ENCODE measurements at places on chromosomes 2 and 18.

DNA sequence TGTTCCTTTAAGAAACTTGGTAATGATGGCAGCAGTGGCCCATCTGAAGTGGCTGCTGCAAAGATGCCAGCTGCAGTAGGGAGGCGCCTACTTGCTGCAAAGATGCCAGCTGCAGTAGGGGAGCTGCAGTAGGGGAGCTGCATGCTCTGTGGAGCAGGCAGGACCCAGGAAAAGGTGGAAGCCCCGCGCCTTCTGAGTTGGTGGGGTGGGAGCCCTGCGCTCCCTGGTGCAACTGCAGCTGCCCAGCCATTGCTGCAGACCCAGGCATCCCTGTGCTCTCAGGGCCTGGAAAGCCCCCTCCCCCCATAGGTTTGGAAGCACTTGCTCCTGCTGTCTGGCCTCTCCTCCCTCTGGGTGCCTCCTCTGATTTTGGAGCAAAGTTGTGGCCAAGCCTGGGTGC, 155.3 kb downstream of the DPP4 start:
- H3K27ac ChIP-seq = no peak overlapping the region
- DNase-seq = no peak
- H3K36me3 ChIP-seq = no peaks in the 10 kb centered on the region
- no peak overlapping the region for H3K4me3 ChIP-seq

GRCh38 chr2:102544182-102544581, 71.2 kb downstream of the SLC9A4 start:
- H3K4me3 ChIP-seq = no peak overlapping the region
- H3K27me3 ChIP-seq = peaks cover 9% of the 10 kb centered on the region
- no peak for DNase-seq

DNA sequence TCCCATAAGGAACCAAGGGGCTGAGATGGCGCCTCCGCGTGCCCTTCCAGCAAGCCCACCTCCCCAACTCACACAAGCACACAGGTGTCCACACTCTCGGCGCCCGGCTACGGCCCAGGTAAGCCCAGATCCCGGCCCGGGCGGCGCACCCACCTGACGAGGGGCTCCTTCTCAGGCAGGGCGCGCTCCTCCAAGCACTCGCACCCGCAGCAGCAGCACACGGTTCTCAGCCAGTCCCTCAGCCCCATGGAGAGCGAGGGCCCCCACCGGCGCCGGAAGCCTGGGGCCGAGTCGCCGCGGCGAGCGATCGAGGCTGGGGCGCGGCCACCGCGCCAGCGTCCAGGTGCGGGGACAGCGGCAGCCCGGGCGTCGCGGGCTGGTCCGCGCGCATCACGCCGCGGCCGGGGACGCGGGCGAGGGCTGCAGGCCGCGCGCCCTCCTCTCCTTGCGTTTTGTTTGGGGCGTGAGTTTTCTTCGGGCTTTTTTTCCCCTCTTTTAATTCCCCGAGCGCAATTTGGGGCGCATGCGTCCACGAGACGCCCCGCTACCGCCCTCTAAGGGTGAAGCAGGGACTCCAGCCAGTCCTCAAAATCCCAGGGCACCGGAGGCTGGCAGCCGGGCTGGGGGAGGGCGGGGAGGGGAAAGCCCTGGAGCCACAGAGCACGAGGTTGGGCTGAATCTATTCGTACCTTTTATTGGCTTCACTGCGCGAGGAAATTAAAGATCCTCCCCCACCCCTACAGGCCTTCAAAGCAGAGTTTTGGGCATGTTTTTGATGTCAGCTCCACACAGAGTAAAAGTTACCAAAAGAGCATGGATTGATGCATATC, at the start of gene MREG:
MREG (minus strand) TSS at position 472 of the 830 bp plus-strand sequence; CDS start at position 248, 224 bp downstream.
- DNase-seq = peak; percentile 84
- H3K4me3 ChIP-seq = peak within 1 kb of the TSS; percentile 93
- peaks cover 4% of the 10 kb centered on the region for H3K36me3 ChIP-seq
- peaks cover 43% of the 10 kb centered on the region for H3K4me1 ChIP-seq

- peaks cover 4% of the 10 kb centered on the region for H3K4me1 ChIP-seq
- no peak overlapping the region for H3K4me3 ChIP-seq
- H3K27me3 ChIP-seq = peaks cover 8% of the 10 kb centered on the region
- no peaks in the 10 kb centered on the region for H3K36me3 ChIP-seq
These were observed 505.4 kb downstream of the PLCL1 start for GRCh38 chr2:198309673-198310280.

GRCh38 chr2:104685591-104685990, 168.3 kb upstream of the POU3F3 start:
- H3K4me1 ChIP-seq = no peaks in the 10 kb centered on the region
- H3K36me3 ChIP-seq = no peaks in the 10 kb centered on the region
- H3K4me3 ChIP-seq = no peak overlapping the region
- no peak overlapping the region for H3K27ac ChIP-seq
- DNase-seq = no peak

DNA sequence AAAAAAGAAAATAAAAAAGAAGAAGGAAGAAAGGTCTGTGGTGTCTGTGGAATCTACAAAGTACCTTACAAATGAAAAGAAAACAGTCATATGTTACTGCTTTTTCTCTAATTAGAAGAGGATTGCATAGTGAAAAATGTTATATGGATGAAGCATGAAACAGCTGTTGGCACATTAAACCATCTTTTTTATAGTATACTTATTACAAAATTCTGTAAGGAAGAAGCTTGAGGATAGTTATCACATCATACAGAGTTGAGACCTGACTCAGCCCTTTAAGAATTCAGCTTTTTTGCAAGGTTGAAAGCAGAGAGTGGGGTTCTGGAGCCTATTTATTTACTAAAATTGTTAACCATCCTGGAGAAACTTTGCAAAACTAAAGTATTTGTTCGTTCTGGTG, 222.7 kb downstream of the PHLPP1 start:
- H3K27ac ChIP-seq = no peak overlapping the region
- H3K27me3 ChIP-seq = no peaks in the 10 kb centered on the region
- H3K36me3 ChIP-seq = peaks cover 1% of the 10 kb centered on the region
- DNase-seq = no peak
- no peak overlapping the region for H3K4me3 ChIP-seq
- H3K4me1 ChIP-seq = peaks cover 9% of the 10 kb centered on the region

DNA sequence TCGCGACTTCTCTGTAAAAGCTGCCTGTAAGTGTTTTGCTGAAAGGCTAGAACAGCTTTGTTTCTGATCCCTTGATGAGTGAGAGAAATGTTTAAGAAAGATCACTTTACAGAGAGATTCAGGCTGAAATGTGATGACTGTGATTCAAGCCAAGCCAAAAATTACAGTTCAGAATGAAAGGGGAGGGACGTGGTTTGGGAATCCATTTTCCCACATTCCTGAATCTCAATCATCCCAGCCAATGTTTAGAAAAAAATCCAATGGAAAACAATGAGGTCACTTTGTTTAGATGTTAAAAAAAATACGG, 416.7 kb downstream of the ARHGAP15 start:
- no peak overlapping the region for H3K27ac ChIP-seq
- no peak for DNase-seq
- no peaks in the 10 kb centered on the region for H3K27me3 ChIP-seq
- no peak overlapping the region for H3K4me3 ChIP-seq
- H3K36me3 ChIP-seq = peaks cover 24% of the 10 kb centered on the region

GRCh38 chr2:122341007-122341406, 585.6 kb downstream of the TSN start:
- no peak overlapping the region for H3K4me3 ChIP-seq
- no peaks in the 10 kb centered on the region for H3K36me3 ChIP-seq
- no peak overlapping the region for H3K27ac ChIP-seq
- DNase-seq = no peak
- H3K27me3 ChIP-seq = no peaks in the 10 kb centered on the region

- DNase-seq = no peak
- H3K4me1 ChIP-seq = peaks cover 10% of the 10 kb centered on the region
- H3K4me3 ChIP-seq = no peak overlapping the region
- peak overlapping the region; percentile 35 for H3K27ac ChIP-seq
- peaks cover 21% of the 10 kb centered on the region for H3K36me3 ChIP-seq
These were observed 261.0 kb downstream of the ARHGAP15 start for GRCh38 chr2:143390171-143390570.

- peaks cover 3% of the 10 kb centered on the region for H3K27me3 ChIP-seq
- DNase-seq = no peak
- peak overlapping the region; percentile 7 for H3K27ac ChIP-seq
- H3K36me3 ChIP-seq = peaks cover 4% of the 10 kb centered on the region
- peaks cover 50% of the 10 kb centered on the region for H3K4me1 ChIP-seq
These were observed 6.7 kb downstream of the KLF7 start for GRCh38 chr2:207159002-207159401.

Measured in memory B cell (primary cell).